ENCODE measurements at places on chromosomes 6 and 20. TPM values are rescaled to one million over a fixed set of nuclear protein-coding genes. Genes with fewer than 3 reads are reported as not detected.

GRCh38 chr6:109295109-109295773, 87.0 kb downstream of the CD164 start:
- no peak for DNase-seq

DNA sequence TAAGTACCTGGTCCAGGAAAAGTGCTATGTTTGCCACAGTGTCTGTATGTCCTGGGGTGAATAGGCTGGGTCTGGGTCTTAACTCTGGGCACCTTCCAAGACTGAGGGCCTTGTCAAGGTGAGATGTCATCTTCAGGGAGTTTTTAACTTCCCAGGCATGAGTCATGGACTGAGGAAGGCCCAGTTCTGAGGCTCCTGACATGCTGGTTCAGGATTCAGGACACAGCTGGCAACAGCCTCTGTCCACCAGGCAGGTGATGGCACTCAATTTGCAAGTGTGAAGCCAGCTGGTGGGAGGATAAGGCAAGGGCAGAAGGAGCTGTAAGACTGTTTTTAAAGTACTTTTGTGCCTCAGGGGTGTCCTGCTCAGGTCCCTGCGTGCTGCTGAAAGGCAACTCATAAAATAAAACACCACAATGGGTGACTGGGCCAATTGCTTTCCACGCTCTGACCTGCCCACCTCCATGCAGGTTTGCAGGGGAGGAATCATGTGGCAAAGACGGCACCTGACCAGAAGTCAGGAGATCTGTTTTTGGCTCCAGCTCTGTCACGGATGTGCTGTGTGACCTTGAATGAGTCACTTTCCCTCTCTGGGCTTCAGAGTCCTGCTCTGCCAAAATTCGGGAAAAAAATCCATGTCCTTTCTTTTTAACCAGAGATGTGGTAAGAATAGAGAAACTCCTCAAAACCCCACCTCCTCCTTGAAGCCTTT, 4.9 kb upstream of the PACSIN1 start:
- DNase-seq: no peak

DNA sequence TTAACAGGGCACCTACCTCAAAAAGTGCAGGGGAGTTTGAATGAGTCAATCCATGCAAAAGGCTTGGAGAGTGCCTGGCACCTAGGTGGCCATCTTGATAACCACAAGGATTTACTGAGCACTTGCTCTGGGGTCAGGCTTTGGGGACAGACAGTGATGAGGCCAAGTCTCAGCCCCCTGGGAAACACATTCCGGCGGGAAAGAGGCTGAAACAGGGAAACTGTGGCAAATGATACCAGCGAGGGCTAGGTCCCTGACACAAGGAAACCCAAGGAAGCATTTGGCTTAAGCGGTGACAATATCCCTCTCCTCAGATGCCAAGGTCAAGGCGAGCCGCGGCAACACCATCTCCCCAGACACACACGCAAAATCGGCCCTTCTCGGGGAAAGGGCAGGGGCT, 527 bp upstream of the DOK5 start:
- DNase-seq: no peak

DNA sequence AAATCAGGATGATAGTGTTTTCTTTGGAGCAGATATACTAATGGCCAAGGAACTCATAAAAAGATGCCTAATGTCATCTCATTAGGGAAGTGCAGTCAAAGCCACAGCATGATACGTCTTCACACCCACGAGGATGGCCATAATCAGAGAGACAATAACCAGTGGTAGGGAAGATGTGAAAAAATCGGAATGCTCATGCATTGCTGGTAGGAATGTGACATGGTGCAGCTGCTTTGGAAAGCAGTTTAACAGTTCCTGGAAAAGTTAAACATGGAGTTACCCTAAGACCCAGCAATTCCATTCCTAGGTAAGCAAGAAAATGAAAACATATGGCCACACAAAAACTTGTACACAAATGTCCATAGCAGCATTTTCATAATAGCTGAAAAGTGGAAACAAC, 29.9 kb downstream of the BCAS1 start:
- no peak for DNase-seq

- no peak for DNase-seq
These were observed 117.7 kb upstream of the GJE1 start for GRCh38 chr6:142015011-142015410.

DNA sequence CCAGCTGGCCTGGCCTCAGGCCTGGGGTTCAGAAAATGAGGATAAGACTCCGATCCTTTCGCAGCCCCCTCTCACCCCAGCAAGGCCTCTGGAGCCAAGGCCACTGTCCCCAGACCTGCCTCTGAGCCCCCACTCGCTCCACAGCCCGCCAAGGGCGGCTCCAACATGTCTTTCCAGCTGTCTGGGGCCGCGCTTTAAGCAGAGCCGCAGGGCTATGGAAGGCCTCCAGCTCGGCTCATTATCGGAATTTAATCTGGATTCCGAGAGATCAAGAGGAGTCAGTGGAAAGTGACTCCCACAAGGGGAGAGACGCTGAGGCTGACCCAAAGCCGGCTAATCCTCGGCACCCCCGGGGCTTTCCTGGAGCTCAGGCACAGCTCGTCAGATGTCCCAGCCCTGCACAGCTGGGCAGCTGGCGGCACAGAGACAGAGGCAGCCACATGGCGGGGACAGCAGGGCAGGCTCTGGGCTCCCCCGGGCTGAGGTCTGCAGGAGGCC, 41.8 kb downstream of the BMP7 start:
- no peak for DNase-seq

GRCh38 chr6:109820706-109821350, 129.7 kb downstream of the FIG4 start:
- no peak for DNase-seq

DNA sequence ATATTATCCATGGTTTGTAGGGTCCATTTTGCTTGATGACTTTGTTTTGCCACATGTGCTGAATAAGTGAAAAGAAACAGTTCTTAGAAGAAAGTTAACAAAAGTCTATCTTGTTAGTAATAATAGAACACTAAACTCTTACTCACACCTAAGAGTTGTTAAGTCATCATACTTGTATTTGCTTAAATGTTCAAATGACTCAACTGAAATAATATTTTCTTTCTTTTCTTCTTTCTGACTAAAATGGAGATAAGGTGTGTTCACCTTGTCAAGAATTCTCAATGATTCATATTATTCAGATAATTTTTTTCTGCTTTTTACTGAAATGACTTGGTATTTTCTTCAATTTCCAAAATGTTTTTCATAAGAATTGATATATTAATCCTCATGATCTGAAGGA, 327.2 kb downstream of the HTR1B start:
- no peak for DNase-seq

DNA sequence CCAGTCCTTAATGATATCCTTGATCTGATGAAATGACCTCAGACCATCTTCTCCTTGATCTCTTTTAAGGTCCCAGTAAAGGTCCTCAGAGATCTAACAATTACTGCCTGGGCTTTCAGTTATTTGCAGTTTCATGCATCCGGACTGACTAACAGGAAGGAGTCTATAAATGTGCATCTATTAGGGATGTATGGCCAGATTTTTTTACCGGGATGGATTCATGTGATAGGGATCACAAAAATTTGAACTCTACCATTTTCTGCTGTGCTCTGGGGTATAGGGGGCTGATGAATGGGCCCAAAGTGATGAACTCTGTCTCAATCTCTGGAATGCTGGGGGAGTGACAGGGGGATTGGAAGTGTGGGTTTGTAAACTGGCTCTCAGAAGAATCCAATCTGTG, 36.2 kb upstream of the SCUBE3 start:
- DNase-seq: no peak

- no peak for DNase-seq
These were observed 1289.3 kb downstream of the HACE1 start for GRCh38 chr6:103570431-103570830.

- DNase-seq: no peak
These were observed 1.7 kb downstream of the LOC128125822 start for GRCh38 chr6:63573899-63574553.

GRCh38 chr6:35972471-35973367, 51.7 kb downstream of the SLC26A8 start:
- no peak for DNase-seq

DNA sequence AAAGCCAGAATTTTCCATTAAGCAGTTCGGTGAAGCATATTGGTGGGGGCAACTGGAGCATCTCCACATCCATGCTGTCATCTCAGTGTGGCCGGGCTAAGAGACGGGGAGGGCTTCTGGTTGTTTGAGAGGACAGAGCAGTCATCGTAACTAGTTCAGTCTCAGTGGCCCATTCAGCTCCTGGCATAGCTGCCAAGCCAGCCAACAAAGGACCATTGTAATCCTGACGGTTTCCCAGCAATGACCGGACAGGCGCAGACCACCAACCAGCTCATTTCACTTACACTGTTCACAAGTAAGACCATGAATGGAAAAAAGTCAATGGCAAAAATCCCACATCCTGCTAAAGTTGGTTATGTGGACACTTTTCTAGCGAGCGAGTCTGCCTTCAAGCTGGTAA, 14.9 kb upstream of the HDDC2 start:
- DNase-seq: no peak

DNA sequence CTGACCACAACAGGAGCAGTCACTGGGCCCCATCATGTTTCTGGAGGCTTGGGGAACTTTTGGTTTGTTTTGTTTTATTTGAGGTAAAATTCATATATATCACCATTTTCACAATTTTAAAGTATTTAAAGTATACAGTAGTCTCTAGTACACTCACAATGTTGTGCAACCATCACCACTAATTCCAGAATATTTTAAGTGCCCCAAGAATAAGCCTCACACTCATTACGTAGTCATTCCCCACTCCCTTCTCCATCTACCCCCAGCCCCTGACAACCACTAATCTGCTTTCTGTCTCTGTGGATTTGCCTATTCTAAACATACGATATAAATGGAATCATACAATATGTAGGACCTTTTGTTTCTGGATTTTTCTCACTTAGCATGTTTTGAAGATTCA, 29.0 kb downstream of the RTN4IP1 start:
- no peak for DNase-seq

- no peak for DNase-seq
These were observed 12.8 kb upstream of the PNRC1 start for GRCh38 chr6:89067796-89068195.

Gene FOXF2
- 0.41 TPM for total RNA-seq

Gene NOTCH4
- total RNA-seq: 23.6 TPM

Gene ZNF391
- 2.3 TPM for total RNA-seq

Gene MUCL3
- 13.8 TPM for total RNA-seq

Gene PREX1
- total RNA-seq: 94.6 TPM

Gene PRSS16
- not detected for total RNA-seq

Gene LINC00237
- not detected for total RNA-seq

Gene TMEM244
- not detected for total RNA-seq

Gene GHRH
- not detected for total RNA-seq

Gene TMEM200A
- total RNA-seq: 9.7 TPM

Gene BMP5
- not detected for total RNA-seq

Gene C6orf52
- not detected for total RNA-seq

Gene PHF3
- 55.4 TPM for total RNA-seq

Gene AVP
- not detected for total RNA-seq

Gene FOXQ1
- total RNA-seq: 5.1 TPM

Gene TCF15
- total RNA-seq: not detected

Gene PPDPF
- 197 TPM for total RNA-seq

Gene PSORS1C2
- not detected for total RNA-seq

Gene NMBR
- 0.49 TPM for total RNA-seq

Gene IL20RA
- 1.2 TPM for total RNA-seq

Gene GJA10
- total RNA-seq: not detected

All from thoracic aorta (tissue), 2 donors.